Aorta (tissue), 5 donors: ENCODE measurements at places on chromosomes 16 and 17. TPM values are rescaled to one million over a fixed set of nuclear protein-coding genes. Genes with fewer than 3 reads are reported as not detected.

DNA sequence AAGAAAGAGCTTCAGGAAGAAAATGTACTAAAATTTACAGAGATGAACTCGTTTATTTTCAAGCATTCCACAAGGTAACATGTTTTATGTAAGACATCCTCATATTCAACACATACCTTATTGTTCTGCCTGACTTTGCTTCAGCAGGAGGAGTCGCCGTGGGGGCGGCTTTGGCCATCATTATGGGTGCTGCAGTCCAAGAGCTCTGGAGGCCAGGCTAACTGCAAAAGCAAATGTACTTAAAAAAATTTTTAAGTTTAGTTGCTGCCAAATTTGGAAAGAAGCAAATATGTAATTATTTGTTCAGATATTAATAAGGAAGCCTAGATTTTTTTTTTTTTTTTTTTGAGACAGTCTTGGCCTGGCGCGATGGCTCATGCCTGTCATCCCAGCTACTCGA is 4.1 kb upstream of the SPG7 start:
- no peak overlapping the region for H3K4me3 ChIP-seq
- H3K4me1 ChIP-seq = no peaks in the 10 kb centered on the region
- no peaks in the 10 kb centered on the region for H3K27me3 ChIP-seq

- DNase-seq = no peak
- no peak overlapping the region for H3K4me3 ChIP-seq
- H3K27me3 ChIP-seq = no peaks in the 10 kb centered on the region
- no peak overlapping the region for H3K27ac ChIP-seq
Measured at GRCh38 chr17:61196302-61196704, 203.3 kb upstream of the TBX2 start.

GRCh38 chr17:40090237-40091119 is 9.9 kb downstream of the NR1D1 start:
- no peaks in the 10 kb centered on the region for H3K27me3 ChIP-seq
- H3K36me3 ChIP-seq = peaks cover 11% of the 10 kb centered on the region
- no peak overlapping the region for H3K27ac ChIP-seq
- H3K4me3 ChIP-seq = no peak overlapping the region
- DNase-seq = peak; percentile 66

- no peak for DNase-seq
- no peak overlapping the region for H3K4me3 ChIP-seq
- H3K27me3 ChIP-seq = no peaks in the 10 kb centered on the region
- H3K27ac ChIP-seq = peak overlapping the region; percentile 60
- no peaks in the 10 kb centered on the region for H3K36me3 ChIP-seq
Measured at GRCh38 chr17:12727076-12727760, 61.5 kb downstream of the MYOCD start.

- no peaks in the 10 kb centered on the region for H3K4me1 ChIP-seq
- H3K4me3 ChIP-seq = no peak overlapping the region
- no peak for DNase-seq
- H3K36me3 ChIP-seq = no peaks in the 10 kb centered on the region
- no peaks in the 10 kb centered on the region for H3K27me3 ChIP-seq
Measured at GRCh38 chr17:76026714-76027158, 370 bp downstream of the EVPL start.

DNA sequence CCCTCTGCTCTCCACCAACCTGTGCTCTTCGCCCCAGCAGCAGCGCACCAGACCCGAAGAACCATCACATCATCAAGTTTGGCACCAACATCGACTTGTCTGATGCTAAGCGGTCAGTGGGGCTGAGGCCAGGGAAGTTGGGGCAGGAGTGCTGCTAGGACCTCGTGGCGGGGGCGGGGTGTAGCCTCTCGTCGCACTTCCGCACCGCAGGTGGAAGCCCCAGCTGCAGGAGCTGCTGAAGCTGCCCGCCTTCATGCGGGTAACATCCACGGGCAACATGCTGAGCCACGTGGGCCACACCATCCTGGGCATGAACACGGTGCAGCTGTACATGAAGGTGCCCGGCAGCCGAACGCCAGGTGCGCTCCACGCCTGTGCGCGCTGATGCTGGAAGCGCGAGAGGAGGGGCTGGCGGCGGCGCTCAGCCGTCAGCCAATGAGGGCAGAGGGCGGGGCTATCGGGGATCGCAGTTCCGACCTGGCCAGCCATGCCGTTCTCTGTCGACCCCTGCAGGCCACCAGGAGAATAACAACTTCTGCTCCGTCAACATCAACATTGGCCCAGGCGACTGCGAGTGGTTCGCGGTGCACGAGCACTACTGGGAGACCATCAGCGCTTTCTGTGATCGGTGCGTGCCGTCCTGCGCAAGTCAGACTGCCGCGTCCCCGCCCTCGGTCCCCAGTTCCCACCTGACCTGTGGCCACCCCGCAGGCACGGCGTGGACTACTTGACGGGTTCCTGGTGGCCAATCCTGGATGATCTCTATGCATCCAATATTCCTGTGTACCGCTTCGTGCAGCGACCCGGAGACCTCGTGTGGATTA is 3.2 kb upstream of the TMEM88 start:
- no peak overlapping the region for H3K4me3 ChIP-seq
- DNase-seq = peak; percentile 97
- no peaks in the 10 kb centered on the region for H3K36me3 ChIP-seq
- H3K27ac ChIP-seq = no peak overlapping the region

DNA sequence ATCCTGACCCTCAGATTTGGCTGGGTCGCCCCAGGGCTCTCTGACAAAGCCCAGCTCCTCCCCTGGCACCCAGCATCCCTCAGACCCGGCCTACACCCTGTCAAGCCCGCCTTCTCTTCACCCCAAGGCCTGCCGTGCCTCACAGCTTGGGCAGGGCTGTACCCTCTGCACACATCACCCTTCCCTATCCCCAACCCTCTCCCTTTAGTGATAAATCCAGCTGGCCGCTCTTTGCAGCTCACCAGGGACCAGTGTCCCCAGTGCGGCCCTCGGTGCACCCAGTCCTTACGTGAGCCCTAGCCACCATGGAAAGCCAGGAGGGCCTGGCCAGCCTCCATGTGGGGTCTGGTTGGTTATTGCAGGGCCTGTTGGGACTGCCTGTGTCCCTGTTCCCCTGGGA is 74.5 kb downstream of the RAI1 start:
- H3K36me3 ChIP-seq = no peaks in the 10 kb centered on the region
- H3K27ac ChIP-seq = no peak overlapping the region
- DNase-seq = no peak
- H3K4me1 ChIP-seq = no peaks in the 10 kb centered on the region
- no peaks in the 10 kb centered on the region for H3K27me3 ChIP-seq
- H3K4me3 ChIP-seq = no peak overlapping the region

DNA sequence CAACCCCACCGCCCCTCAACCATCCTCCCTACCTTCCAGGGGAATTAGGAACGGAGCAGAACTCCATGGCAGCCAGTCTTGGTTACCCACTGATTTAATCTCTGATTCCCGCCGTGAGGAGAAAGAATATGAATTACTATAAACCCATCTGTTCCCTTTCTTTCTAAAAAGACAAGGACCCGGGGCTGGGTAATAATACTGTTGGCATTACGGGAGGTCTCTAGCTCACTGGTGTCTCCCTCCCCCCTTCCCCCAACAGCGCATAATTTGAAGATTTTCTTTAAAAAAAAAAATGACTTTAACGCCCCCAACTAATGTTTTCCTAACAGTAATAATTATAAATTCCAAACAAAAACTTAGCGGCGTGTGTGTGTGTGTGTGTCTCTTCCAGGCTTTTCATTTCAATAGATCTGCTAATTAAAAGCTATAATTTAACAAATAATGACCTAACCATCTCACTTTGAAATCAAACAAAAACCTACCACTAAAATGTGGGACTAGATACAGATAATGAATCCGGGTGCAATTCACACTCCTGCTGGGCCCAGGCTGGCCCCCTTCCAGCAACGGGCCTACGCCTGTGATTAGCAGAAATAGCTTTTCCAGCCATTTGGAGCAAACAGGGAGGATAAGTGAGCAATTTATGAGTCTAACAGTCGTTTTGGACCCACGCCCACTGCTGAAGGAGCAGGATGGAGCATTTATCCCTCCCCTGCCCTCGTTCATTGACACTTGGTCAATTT is 18.2 kb upstream of the BHLHA9 start:
- H3K4me3 ChIP-seq = no peak overlapping the region
- no peaks in the 10 kb centered on the region for H3K36me3 ChIP-seq
- no peaks in the 10 kb centered on the region for H3K27me3 ChIP-seq
- H3K4me1 ChIP-seq = no peaks in the 10 kb centered on the region
- no peak overlapping the region for H3K27ac ChIP-seq
- DNase-seq = no peak

Gene HERPUD1
- polyA plus RNA-seq = 52.5 TPM

- no peak for DNase-seq
- H3K4me1 ChIP-seq = no peaks in the 10 kb centered on the region
- H3K27ac ChIP-seq = no peak overlapping the region
- no peaks in the 10 kb centered on the region for H3K27me3 ChIP-seq
- no peaks in the 10 kb centered on the region for H3K36me3 ChIP-seq
Measured at GRCh38 chr17:28136923-28137322, 94.4 kb downstream of the NLK start.

GRCh38 chr16:11346700-11347319 is 1.6 kb downstream of the RMI2 start:
- no peak for DNase-seq
- H3K27me3 ChIP-seq = no peaks in the 10 kb centered on the region
- no peak overlapping the region for H3K4me3 ChIP-seq
- no peaks in the 10 kb centered on the region for H3K4me1 ChIP-seq
- no peak overlapping the region for H3K27ac ChIP-seq

Gene C16orf92
- polyA plus RNA-seq = not detected

DNA sequence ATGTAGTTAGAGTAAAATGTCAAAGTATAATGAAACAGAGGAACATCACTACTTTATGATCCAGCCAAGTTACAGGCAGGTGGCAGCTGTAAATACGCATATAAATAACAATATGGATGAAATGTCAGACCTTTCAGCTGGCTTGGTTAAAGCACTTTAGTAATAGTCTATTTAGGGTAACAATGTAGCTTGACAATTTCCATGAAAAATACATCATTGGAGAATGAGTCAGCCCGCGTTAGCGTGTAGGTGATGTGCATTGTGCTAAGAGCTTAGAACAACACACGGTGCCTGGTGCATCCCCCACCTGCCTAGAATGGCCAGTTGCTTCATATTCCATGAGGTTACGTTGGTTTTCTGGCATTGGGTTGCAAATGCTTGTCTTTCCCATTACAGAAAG is 119.4 kb downstream of the RBFOX1 start:
- no peaks in the 10 kb centered on the region for H3K36me3 ChIP-seq
- H3K27me3 ChIP-seq = no peaks in the 10 kb centered on the region
- no peaks in the 10 kb centered on the region for H3K4me1 ChIP-seq
- H3K4me3 ChIP-seq = no peak overlapping the region
- DNase-seq = no peak

- H3K27me3 ChIP-seq = no peaks in the 10 kb centered on the region
- no peak for DNase-seq
- no peaks in the 10 kb centered on the region for H3K36me3 ChIP-seq
- no peak overlapping the region for H3K4me3 ChIP-seq
- no peak overlapping the region for H3K27ac ChIP-seq
- no peaks in the 10 kb centered on the region for H3K4me1 ChIP-seq
Measured at GRCh38 chr17:74713171-74713755, 540 bp upstream of the CD300LF start.

GRCh38 chr17:28724500-28725165 is 1.4 kb downstream of the TLCD1 start:
- H3K36me3 ChIP-seq = no peaks in the 10 kb centered on the region
- H3K27me3 ChIP-seq = no peaks in the 10 kb centered on the region
- no peak overlapping the region for H3K4me3 ChIP-seq

DNA sequence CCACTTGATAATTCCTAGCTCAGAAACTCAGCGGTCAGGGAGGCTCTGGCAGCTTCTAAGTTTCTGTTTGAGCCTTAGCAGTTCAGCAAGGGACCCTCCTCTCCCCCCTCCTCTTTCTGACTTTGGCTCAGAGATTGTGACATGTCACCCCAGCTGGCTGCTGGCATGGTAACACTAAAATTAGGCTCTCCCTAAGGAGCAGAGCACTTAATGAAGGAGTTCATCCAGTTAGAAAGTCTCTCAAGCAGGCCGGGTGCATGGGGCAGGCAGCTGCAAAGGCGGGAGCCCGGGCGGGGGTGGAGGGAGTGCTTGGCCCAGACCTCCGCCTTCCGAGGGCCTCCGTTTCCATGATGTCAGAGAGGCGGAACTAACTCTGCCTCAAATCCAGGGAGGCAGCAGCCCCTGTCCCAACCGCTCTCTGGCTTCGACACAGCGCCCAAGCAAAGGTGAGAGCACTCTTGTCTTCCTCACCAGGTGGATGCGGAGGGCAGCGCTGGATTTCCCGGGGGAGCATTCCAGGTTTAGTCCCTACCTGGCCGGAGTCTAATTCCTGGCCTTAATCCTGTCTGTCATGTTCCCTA is 128.0 kb upstream of the PLCG2 start:
- no peaks in the 10 kb centered on the region for H3K4me1 ChIP-seq
- H3K27me3 ChIP-seq = no peaks in the 10 kb centered on the region
- peak; percentile 71 for DNase-seq
